ENCODE measurements at places on chromosomes 5 and 9.

DNA sequence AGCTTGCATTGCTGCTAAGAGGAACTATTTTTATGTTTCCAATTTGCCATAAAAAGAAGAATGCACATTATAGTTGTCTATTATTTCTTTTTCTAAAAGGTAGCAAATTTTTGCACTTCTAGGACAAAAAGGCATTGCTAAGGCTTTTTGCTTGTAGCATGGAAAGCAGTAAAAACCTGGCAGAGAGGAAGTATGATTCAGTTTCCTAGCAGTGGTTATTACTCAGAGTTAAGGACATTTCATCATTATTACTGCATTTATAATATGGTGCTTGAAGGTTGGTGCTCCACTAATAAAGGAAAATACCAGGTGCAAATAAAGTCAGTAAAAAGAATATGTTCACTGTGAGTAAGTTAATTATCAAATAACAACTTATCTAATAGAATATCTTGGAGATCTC is 179.8 kb upstream of the PLPPR1 start:
- DNase-seq = no peak

GRCh38 chr9:91433180-91433579 is 9.5 kb upstream of the NFIL3 start:
- DNase-seq = peak; percentile 92

DNA sequence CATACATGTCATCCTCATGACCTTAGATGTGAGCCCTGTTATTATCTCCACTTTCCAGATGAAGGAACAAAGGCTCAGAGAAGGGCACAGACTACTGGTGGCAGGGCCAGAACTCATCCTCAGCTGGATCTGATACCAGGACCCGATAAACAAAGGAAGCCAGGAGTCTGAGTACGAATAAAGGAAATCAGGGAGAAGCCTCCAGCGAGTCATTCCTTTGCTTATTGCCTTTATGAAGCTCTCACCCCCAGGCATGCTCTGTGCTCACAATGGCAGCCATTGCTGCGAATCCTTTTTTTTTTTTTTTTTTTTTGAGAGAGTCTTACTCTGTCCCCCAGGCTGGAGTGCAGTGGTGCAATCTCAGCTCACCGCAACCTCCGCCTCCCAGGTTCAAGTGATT is 130.1 kb downstream of the GAPVD1 start:
- DNase-seq = no peak

GRCh38 chr9:74218385-74219063 is 278.6 kb upstream of the RORB start:
- DNase-seq = no peak

DNA sequence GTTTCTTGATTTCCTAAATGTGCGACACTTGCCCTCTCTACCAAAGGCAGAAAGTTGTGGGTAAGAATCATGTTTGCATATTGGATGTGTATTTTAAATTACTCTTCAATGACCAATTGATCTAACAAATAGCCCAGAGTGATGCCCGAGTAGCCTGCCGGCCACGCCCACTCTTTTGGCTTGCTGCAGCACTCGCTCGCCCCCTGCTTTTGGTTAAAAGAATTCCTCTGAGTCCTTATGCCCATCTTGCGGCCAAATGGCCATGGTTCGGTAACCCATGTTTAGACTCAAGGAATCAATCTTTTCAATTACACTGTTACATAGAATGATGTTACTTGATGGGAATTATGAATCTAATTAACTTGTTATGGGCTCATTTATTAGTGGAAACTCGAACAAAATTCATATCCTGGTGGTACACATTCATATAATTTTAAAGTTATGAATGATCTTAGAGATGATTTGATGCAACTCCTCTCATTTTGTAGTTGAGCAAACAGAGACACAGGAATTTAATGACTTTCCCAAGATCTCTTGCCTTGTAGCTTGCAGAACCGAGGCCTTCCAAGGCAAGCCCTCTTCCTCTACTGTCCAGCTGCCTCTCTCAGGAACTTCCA is 36.5 kb downstream of the PPIC start:
- no peak for DNase-seq

DNA sequence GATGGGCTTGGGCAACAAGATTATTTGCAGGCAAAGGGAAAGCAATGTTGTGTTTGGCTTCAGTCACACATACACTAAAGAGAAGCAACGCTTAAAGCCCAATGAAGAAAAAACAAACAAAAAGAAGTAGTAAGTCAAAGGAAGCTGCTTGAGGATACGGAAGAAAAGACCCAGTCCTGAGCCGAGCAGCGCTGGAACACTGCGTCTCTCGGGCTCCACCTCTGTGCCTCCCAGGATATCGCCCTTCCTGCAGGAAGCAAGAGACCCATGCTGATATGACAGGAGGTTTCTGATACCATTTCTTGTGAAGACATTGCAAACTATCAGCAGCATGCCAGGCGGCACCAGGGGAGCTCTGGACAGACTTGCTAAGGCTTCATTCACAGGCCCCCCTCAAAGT is 9.9 kb downstream of the GNAQ start:
- no peak for DNase-seq

DNA sequence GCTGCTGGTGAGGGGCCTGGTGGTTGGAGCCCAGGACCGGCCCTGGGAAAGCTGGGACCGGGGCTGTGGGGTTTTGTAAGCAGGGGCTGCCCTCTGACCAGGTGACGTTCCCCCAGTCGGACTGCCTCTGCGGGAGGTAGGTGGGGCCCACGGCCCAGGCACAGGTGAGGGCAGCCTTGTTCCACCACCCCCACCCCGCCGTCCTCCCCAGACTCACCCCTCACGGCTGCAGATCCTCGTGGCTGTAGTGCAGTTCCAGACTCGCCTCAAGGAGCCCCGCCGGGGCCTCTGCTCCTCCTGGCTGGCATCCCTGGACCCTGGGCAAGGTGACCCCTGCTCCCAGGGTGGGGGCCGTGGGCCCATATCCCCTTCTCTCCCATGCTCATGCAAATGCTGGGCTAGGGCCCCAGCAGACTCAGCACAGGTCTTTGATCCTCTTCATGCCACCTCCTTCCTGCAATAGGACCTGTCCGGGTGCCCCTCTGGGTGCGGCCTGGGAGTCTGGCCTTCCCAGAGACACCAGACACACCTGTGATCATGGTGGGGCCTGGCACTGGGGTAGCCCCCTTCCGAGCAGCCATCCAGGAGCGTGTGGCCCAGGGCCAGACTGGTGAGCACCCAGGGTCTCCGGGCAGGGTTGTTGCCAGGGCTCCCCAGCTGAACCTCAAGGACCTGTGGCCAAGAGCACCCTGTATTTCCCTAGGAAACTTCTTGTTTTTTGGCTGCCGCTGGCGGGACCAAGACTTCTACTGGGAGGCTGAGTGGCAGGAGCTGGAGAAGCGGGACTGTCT is 6.6 kb downstream of the RNF208 start:
- DNase-seq = no peak

- DNase-seq = no peak
Measured at GRCh38 chr9:112751056-112751795, 666 bp downstream of the SNX30 start.

GRCh38 chr5:96489532-96489931 is 56.5 kb upstream of the PCSK1 start:
- no peak for DNase-seq

All from epithelial cell of prostate (primary cell).